ENCODE measurements at places on chromosomes 6 and 20.

DNA sequence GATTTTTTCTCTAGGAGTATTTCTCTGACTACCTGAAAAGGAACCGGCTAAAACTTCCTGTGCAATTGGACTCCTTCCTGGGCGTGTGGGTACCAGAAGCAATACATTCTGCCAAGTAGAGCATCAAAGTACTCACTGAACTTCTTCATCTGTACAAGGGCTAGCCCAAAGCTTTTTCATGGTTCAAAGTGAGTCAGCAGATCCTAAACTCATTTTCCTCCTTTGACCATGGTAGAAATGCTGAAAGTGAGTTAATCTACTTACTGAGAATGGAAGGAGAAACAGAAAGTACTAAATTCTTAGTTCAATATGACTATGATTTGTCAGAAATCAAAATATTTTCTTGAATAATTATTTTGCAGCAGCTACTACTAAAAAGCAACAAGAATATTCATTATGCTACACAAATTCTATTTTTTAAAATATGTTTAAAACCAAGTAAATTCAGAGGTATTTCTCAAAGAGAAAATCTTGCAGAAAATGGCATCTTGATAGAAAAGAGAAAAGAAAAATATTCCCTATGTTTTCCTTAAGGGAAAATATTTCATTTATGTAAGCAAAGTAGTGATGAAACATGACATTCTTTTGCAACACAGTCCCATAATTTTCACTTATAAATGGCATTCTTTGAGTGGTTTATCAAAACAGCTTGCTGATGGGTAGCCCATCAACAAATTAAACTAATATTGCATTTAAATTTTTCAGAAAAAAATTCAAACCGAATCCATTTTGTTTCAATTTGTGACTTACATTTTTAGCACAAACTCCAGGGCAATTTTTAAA, 3.7 kb upstream of the BEND6 start:
- no peak for DNase-seq

DNA sequence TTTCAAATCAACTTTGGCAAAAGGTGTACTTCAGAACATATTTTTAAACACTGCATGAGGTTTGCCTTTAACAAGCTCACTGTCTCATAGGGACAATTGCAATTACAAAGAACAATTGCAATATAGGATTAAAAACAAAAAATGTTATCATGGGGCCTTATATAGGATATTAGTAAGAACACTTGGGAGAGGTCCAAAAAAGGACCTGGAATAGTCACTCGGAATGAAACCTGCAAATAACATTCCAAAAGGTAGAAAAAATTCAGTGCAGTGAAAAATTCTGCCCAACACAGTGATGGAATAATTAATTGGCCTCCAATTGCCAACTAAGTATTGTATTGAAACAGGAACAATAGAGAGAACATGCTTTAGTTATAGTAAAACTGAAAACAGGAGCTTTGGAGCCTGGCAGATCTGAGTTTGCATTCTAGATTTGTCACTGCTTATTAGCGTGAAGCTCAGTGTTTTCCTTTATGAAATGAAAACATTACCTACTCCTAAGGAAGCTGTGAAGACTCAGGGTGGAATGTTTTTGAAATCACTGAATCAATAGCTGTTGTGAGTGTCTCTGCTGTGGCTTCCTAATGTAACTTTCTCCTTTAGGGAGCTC, 172.6 kb upstream of the BMP5 start:
- DNase-seq: no peak

DNA sequence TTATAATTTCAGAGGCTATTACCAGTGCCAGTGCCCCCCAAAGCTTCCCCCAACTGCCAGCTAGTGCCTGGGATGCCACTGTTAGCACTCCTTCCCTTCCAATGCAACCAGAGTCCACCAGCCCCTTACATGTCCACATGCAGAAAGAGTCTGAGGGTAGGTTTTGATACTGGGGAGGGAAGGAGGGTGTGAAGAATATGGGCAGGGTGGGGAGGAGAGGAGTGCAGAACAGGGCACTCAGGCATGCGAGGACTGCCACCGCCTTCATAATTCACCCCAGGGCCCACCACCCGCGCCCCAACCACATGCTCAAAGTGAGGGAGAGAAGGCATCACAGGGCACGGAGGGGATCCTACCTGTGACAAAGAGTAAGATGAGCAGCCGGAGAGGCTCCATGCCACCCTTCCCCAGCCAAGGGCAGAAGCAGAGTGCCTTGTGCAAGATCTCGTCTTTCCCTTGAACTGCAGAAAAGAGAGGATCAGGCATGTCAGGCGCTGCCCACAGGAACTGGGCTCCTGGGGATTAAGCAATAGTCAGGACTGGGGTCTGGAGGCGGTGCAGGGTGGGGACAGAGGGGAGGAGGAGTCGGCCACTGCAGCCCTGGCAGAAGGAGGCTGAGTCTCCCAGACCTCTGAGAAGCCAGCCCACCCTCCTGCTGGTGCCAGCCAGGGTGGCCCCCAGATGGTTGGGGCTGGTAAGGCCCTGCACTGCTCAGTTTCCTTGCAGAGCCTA, at the start of gene TREM2:
Gene TREM2 (minus strand): TSS at position 430 of the 732 bp plus-strand sequence. CDS start 34 bp downstream, at position 396.
- no peak for DNase-seq

GRCh38 chr6:7526755-7527154, 14.7 kb upstream of the DSP start:
- no peak for DNase-seq

- DNase-seq: peak; percentile 39
Observed at GRCh38 chr20:43667341-43668132, 623 bp downstream of the MYBL2 start.

DNA sequence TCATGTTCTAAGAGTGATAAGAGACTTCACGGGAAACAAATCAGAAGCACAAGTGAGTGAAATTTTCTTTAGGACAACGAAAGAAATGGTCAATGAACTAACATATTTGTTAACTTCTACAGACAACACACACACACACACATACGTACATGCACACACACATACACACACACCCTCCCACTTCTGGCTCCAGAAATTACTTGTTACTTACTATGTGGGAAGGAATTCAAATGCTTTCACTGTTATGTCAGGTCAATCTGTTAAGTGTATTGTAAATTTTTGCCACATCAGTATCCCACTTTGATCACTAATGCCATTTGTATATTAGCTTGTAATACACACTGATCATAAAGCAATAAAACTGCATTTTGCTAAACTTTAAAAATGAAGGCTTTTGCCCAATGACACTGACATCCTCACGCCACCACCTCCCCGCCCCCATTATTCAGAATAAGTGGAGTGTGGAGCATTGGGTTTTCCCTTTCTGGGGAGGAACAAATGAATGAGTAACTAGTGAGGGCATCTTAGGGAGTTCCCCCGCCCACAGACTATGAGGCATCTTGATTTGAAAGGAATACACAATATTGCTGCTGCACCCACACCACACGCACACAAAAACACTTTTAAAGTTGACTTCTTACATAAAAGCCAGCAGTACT, 76.2 kb downstream of the ATXN1 start:
- peak; percentile 94 for DNase-seq

DNA sequence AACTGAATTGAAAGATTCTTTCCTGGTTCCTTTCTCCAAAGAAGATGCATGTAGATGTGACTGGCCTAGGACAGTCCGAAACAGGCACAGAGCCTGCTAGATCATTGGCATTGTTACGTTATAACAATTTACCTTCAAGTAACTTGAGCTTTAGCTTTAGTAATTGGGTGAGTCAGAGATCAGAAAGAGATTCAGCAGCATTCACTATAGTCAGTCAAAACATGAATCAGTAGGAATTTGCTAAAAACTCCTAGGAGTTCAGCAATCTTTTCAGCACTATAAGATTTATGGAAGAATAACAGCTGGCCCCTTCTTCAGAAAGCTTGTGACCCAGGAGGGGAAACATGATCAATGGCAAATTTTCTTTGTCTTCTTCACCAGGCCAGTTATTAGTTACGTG, 281.7 kb upstream of the PRDM1 start:
- DNase-seq: no peak

DNA sequence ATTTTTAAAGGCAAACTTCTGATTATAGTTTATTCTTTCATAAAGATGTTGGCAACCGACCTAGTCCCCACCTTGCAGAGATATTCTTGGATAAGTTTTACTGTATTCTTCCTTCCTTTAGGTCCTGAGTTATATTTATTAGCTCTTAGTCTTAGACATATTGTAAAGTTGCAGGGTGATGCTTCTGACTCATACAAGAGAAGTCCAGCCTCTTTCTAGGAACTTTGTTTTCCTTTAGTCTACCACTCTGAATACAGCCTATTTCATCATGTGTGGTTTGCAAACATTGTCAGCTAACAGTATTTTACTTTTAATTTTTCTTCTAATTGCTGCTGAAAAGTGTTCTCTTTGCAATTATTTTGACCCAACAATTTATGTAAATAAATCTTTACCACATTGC, 686.7 kb downstream of the COL12A1 start:
- DNase-seq: no peak

DNA sequence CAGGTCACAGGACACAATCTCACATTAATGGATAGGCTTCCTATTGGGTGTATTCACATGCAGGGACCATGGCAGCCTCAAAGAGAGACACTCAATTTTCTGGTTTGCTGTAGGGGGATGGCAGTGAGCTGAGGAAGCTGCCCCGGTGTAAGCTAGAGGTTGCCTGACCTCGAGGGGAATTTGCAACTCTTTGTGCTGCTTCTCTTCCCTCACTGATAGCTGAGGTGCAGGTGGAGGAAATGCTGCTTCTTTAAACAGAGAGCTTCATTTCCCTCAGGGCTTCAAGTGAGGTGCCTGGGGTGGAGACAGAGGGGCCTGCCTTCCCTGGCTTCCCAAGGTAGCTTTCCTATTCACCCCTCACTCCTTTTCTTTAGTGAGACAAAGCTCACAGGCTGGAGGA, 151.9 kb downstream of the CD83 start:
- no peak for DNase-seq

DNA sequence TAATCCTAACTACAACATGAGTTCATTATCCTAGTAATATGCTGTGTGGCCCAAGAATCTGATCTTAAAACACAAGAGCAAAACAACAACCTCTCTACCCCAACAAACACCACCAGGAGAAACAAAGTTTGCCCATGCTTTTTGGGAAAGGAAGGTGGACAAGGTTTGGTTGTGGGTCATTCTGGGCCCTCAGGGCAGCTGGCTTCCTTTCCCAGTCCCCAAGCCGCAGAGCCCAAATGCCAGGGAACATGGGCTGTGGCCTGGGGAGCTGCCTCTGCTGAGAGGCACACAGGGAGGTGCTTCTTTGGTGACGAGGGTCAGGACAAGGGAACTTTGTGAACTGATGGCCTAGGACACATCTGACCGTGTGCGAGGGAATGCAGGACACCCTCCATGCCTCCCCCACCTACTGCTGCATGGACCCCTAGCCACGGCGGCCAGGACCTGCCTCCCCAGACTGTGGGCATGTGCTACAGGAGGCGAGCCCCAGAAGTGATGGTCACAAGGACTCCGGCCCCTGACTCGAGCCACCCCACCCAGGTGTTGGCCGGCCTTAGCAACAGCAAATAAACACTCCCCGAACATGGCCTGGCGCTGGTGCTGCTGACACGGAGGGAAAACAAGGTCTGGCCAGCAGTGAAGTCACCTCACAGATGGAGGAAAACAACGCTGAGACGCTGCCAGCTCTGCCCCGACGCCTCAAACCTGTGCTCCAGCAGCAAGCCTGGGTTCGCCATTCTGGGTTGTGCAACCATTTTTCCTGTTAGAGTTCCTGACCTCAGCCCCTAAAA, 55.6 kb downstream of the RRBP1 start:
- no peak for DNase-seq

DNA sequence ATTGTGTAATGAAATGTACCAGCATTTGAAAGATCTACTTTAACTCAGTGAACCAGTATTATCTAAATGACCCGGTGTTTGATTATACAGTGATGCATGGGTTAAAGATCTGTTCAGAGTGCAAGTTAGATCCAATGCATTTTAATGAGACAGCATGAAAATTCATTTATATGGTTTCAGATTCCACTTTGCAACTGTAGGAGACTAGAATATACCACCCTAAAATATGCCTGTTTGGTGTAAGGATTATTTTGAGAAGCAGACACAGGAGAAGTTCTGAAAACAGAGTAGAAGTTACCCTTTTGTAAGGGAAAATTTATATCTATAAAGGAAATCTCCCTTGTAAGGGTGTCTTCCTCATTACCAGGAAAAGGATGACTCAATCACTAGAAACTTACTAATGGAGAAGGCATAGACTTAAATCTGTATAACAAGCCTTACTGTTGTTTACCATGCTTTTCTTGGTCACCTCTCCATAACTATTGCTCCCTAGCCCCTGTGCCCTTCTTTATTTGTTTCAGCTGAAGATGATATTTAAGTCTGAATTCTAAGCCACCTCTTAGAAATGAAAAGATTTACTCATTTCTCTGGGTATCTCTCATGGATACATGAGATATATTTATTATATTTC, 105.4 kb downstream of the NCOA3 start:
- DNase-seq: no peak

DNA sequence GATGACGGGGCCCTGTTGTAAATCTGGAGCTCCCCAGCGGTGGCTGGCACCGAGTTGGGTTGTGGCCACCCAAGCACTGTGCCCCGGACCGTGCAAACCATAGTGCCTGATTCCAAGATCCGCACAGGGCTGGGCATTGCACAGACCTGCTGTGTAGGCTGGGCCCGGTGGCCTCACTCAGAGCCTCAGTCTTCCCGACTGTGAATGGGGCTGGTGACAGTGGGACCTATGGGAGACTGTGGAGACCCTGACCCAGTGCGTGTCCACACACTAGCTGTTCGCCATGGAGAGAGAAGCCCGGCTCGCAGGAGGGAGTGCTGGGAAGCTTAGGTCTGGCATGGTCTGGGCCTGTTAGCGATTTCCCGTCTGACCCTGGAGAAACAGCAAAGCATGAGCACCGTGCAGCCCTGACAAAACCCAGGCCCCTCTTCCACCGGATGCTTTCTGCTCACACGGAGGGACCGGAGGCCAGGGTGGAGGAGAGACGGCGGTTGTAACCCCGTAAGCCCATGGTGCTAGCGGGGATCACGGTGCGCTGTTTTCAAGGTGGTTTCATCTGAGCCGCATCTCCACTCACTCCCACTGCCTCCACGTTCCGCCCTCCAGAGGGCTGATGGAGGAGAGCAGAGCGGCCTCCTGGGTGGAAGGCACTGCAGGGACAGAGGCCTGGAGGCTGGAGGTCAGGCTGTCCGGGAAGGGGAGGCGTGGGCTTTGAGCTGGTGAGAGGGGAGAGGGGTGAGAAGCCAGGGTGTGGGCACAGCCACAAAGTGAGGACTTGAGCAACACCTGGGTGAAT, 52.2 kb downstream of the SRC start:
- no peak for DNase-seq

DNA sequence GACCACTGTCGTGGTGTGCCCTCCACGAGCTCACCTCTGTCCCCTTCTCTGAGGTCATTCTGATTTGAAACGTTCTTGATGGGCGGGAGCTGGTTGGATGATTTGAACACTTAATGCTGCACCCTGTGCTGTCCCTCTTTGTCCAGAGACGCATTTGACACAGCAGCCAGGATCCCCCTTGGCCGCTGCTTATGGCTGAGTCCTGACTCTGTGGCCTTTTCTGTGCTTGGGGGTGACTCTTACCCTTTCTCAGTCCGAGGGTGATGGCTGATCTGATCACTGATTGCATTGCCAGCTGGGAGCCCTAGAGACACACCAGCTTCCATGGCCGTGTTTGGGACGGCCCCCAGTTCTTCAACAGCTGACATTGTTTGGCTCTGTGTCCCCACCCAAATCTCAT, 43.5 kb upstream of the FRMD1 start:
- no peak for DNase-seq

Data from activated T-cell treated with anti-CD3 and anti-CD28 coated beads, Interleukin-2, amount 50 U/mL, for 72 hours (primary cell).